ENCODE measurements at places on chromosomes 7 and 10.
A peak's percentile ranks its signal among the peaks of the same experiment; 100 is the strongest.

- DNase-seq = peak; percentile 73
These were observed 17.9 kb upstream of the BAIAP2L1 start for GRCh38 chr7:98418636-98419315.

DNA sequence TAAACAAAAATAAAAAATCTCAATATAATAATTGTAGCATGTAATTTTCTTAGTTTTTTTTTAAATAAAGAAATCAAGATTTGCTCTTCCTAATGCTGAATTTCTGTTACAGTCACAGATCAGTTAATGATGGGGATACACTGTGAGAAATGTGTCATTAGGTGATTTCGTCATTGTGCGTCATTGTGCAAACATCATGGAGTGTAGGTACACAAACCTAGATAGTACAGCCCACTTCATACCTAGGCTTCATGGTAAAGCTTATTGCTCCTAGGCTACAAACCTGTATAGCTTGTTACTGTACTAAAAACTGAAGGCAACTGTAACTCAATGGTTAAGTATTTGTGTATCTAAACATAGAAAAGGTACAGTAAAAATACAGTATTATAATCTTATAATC, 74.4 kb upstream of the LSM8 start:
- DNase-seq = no peak

DNA sequence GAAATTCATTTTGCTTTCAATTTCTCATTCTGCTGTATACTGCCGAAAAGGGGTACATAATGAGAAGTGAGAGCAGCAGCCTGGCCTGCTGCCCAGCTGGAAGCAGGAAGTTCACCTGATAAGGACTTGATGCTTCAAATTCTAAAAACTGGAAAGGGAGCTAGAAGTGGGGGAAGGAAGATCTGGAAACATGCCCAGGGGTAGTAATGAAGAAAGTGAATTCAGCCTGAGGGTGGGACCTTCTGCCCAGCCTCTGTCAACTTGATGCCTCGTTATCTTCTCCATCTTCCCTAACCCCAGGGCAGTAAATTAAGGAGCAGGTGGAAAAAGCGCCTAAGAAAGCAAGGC, 69.4 kb downstream of the ARMH3 start:
- DNase-seq = no peak

DNA sequence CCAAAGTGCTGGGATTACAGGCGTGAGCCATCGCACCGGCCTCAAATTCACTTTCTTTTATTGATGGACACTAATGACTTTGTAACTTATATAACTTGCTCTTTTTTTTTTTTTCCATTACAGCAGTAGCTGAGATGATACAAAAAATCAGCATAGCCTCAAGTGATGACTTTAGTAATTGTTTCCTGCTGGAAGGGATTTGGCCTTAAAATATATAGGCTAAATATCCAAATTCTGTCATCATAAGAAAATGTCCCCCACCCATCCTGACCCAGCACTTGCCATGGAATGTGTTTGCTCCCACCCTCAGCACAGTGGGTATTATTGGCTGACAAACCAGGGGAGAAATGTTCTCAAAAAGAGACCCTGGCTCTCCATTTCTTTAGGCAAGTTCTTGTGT, 1264.1 kb upstream of the AUTS2 start:
- DNase-seq = no peak

DNA sequence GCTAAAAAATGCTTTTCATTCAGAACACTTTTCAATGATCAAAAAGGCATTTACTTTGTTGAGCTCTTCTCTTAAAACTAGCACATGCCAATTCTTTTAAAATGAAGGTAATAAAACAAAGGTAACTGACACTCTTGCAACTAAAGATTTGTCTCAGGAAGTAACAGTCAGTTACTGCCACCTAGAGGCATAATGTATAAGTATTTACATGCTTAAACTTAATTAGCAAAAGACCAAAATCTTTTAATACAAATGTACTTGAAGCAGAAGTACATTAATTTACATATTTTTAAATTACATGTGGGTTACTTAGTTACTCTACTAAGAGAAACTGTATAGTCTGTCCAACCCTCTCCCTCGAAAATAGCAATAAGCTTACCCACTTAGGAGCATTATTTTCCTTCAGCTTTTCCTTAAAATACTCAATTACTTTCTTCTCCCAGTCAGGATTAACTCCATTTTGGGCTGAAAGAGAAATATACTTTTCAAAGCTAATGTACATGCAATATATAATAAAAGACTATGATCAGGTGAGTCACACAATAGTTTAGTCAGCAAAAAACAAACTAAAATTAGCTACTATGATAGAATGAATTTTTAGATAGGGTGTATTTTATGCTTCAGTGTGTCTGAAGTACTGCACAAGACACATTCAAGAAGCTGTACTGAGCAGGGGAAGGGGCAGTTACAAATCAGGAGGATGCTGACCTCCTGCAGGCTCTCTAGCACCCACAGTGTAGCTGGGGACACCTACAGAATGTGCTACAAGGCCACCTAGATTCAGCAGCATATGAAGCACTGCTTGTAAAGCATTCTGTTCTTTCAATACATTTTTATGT, 13.0 kb downstream of the MCMBP start:
- no peak for DNase-seq

GRCh38 chr7:28267012-28267411, 86.4 kb upstream of the JAZF1 start:
- DNase-seq = no peak

DNA sequence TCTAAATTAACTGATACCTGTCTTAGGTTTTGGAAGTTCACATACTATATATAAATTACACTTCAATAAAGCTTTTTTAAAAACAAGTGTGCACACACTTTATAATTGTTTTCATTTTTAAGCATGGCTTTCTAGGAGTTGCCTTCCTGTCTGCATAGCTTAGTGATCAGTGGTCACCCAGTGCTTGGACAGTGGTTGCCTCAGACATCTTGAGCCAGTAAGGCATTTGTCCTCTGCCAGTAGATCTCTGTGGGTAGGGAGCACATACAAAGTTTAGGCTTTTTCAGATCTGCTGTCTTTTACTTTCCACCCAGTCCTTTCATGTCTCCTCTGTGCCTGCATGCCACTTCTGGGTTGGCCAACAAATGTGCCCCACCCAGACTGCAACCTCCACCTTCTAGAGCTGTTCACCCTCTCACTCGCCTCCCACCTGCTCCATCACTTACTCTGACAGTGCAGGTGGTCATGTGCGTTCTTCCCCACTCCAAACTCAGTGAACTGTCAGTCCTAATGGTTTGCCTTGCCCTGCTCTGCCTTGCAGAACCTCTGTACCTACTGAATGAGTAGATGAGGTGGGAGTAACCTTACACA, 31.7 kb downstream of the TPST1 start:
- DNase-seq = no peak

- no peak for DNase-seq
These were observed 4.5 kb downstream of the STAM start for GRCh38 chr10:17648243-17649035.

- no peak for DNase-seq
These were observed 2.9 kb downstream of the DEPP1 start for GRCh38 chr10:44975431-44976331.

DNA sequence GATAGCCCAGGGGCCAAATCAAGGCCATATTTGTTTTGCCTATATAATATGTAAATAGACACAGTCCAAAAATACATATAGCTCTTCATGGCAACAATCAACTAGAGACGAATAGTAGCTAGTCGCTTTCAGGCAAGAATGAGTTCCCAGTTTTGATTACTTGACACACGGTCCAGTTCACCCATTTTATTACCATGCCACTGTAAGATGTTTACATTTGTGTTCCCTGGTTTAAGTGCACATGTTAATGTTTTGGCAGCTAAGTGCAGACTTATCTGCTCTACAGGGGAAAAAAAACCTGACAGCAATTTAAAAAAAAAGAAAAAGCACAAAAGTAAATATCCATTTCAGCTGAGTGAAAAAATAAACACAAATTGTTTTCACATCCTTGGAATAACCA, 213.1 kb downstream of the TPK1 start:
- no peak for DNase-seq

GRCh38 chr10:78211561-78212051, 177.9 kb downstream of the RPS24 start:
- no peak for DNase-seq

GRCh38 chr10:69866688-69867461, 65.2 kb downstream of the COL13A1 start:
- DNase-seq = peak; percentile 20

DNA sequence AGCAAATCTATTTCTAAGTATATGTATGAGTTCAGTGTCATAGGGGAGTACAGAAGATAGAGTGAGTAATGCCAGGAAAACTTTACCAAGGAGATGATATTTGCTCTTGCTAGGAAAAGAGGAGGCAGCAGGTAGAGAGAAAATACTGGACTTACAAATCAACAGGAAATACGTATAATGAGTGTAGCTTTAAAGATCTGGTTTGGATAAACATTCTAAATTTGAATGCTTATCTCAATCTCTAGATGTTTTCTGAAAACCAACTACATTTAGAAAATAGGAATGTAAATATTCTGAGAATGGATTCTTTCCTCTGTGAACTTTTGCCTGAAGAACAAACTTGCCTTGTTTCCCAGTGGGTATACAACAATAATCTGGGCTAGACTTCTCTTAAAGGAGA, 46.9 kb upstream of the GNAI1 start:
- no peak for DNase-seq

DNA sequence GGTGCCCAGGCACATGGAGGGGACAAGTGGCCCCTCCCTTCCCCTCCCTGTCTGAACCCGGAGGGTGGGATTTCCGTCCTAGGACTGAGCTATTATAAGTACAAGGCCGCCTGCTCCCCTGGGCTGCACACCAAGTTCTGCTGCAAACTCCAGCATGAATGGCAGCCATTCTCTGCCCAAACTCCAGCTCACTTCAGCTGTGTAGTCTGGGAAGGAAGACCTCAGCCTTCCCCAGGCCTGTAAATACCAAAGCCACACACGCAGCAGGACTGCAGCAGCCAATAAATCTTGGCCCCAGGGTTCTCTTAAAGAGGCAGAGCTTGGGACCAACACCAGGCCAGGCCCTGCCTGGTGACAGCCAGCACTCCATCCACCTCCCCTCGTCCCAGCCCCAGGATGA, 291.3 kb upstream of the ZMIZ1 start:
- no peak for DNase-seq

GRCh38 chr10:112369495-112370423, 4.2 kb upstream of the ACSL5 start:
- DNase-seq = no peak

- no peak for DNase-seq
These were observed 590.6 kb upstream of the C7orf33 start for GRCh38 chr7:147999962-148000361.

DNA sequence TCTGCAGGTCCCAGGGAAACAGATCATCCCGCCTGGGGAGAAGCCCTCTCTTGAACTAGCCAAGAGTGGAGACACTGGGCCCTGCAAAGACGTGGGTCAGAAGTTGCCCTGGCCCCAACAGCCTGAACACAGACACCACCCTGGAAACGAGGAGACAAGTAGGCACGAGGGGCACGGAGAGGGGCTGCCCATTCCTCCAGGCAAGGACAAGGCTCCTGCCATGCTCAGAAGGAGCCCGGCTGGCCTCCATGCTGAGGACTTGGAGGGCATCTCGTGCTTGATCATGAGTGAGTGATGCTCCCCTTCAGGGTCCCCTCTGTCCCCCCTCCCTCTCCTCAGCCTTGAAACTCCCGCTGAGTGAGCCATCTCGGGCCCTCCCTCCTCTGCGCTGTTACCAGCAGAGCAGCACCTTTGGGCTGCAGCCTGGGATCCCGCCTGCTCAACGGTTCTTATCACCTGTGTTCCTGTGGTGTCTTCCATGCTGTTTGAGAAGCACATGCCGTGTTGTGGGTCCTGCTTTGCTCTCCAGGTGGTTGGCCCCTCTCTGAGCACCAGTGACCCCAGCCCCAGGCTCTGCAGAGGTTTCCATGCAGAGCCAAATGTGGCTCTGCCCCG, 544.3 kb downstream of the TCERG1L start:
- no peak for DNase-seq

Measured in pulmonary artery endothelial cell (primary cell).